Activated CD4-positive, alpha-beta T cell treated with anti-CD3 and anti-CD28 coated beads, Interleukin-2, Interleukin-4, amounts not matched to agents 100 ng/mL and 50 ng/mL, durations not matched to agents 16 hours and 8 hours (primary cell): ENCODE measurements at places on chromosomes 6 and 20.

- DNase-seq: no peak
These were observed 16.6 kb upstream of the CEP85L start for GRCh38 chr6:118667988-118668387.

DNA sequence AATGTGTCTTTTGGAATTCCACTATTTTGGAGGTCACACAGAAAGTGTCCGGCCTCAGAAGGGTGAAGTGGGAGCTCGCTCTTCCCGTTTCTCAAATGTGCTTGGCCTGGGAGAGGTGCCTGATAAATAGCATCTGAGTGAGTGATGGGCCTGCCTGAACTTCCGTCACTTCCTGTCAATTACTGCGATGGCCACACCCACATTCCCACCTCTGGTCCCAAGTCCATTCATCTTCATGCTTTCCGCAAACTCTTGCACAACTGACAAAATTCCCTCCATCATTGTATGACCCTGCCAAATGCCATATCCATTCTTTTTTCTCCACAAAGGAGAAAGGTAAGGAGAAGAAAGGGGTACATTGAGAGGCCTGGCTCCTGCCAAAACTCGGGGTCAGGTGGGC lies 169.0 kb downstream of the QKI start:
- DNase-seq: no peak

GRCh38 chr6:125930765-125931418 lies 25.7 kb upstream of the HINT3 start:
- no peak for DNase-seq

DNA sequence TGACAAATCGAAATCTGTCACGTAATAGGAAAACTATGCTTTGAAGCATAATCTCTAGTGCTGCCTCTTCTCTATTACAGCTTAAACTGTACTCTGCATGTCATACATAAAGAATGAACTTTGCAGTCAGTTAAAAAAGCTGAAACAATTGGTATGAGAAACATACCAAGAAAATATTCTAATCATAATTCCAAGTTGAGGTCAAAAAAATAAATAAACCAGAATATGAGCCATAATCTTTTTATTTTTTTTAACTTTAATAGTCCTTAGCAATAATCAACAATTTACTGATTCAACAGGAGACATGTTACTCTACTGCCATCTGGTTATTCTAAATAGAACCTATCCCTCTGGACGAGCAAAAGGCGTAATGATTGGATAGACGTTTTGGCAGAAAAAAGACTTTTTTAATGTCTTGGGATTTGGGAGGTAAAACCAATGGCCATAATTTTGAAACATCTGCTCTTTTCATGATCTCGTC lies 224.4 kb upstream of the FLRT3 start:
- DNase-seq: no peak

- no peak for DNase-seq
These were observed 251.9 kb upstream of the IRAK1BP1 start for GRCh38 chr6:78615430-78615904.

DNA sequence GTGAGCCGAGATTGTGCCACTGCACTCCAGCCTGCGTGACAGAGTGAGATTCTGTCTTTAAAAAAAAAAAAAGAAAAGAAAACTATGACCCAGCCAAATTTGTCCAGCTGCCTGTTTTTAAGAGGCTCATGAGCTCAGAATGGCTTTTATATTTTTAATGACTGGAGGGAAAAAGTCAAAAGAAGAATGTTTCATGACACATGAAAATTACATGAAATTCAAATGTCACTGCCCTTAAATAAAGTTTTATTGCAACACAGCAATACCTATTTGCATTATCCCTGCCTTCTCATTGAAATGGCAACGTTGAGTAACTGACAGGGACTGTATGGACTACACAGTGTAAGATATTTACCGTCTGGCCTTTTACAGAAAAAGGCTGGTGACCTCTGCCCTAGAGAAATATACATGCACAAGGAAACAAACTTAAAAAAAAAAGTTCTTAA lies 11.4 kb downstream of the SENP6 start:
- no peak for DNase-seq

- peak; percentile 56 for DNase-seq
These were observed 60.2 kb upstream of the RALY start for GRCh38 chr20:33933469-33933909.

DNA sequence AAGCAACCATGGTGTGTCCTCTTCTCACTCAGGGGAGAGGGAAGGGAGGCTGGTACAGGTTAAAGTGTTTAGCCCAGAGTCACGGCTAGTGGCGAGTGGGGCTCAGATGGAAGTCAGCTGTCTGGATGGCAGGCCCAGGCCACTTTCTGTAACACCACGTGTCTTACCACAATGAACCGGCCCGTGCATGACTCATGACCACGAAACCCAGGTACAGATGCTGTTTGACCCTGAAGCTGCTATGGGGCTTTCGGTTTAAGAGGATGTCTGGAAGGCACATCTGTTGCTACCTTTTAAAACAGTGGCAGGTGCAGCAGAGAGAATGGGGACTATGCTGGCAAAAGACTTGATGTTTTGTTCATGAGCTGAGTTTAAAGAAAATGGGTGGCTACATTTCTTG lies 36.5 kb upstream of the MPC1 start:
- DNase-seq: peak; percentile 73
